Hematopoietic multipotent progenitor cell treated with erythropoietin and hydrocortisone succinate and interleukin-3 and kit ligand, for 17 days (in vitro differentiated cells): ENCODE measurements at places on chromosomes 11 and 22.

DNA sequence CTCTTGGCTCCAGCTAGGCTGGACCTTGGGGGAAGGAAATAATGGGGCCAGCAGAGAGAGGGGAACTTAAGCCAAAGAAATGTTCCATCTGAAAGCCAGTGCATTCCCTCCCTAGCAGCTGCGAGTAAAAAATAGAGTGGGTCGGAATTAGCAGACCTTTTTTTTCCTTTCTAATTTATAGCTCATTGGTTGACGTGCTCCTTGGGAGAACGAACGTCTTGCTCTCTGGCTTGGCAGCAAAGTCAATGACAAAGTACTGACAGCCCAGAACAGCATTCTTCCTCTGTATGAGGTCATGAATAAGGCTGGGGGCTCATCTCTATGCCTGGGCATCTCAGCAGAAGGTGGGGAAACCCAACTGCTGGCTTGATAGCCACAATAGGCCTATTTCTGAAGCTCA is 65.0 kb downstream of the SEZ6L start:
- no peak for DNase-seq

GRCh38 chr11:71425860-71426259 is 22.3 kb downstream of the DHCR7 start:
- DNase-seq: no peak

- no peak for DNase-seq
Measured at GRCh38 chr11:106969644-106970355, 48.5 kb downstream of the GUCY1A2 start.

DNA sequence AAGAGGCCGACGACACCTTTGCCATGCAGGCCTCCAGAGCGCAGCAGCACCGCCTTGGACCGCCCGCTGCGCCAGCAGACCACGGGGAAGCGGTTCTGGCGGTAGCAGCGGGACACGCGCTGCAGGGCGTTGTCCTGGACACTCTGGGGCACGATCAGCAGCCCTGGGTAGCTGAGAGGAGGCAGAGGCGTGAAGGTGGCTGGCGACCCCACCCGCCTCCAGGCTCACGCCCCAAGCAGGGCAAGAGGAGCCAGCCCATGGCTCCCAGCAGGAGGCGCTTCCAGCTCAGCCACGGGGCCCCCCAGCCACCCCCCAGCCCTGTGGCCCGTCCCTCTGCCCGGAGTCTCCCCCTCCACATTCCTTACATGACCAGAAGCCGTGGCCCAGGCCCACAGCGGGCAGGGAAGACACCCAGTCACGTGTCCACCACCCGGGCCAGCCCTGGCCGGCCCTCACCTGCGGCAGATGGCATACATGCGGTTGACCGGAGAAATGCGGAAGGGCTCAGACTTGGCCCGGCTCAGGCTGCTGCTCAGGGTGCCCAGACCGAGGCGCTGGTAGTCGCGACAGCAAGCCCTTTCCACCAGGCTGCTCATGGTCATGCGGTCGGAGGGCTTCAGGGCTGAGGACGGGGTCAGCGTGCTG is 15.2 kb downstream of the SBF1 start:
- DNase-seq: no peak
